ENCODE measurements at places on chromosomes 13 and 19.

DNA sequence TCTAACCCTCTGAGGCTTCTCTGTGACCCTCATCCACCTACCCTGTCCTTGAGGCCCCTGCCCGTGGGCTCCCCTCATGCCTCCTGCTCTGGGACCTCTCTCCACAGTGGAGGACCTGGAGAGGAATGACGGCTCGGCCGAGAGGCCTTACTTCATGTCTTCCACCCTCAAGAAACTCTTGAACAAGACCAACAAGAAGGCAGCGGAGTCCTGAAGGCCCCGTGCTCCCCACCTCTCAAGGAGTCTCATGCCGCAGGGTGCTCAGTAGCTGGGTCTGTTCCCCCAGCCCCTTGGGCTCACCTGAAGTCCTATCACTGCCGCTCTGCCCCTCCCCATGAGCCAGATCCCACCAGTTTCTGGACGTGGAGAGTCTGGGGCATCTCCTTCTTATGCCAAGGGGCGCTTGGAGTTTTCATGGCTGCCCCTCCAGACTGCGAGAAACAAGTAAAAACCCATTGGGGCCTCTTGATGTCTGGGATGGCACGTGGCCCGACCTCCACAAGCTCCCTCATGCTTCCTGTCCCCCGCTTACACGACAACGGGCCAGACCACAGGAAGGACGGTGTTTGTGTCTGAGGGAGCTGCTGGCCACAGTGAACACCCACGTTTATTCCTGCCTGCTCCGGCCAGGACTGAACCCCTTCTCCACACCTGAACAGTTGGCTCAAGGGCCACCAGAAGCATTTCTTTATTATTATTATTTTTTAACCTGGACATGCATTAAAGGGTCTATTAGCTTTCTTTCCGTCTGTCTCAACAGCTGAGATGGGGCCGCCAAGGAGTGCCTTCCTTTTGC is 10.8 kb upstream of the ILF3 start:
- no peak for ATAC-seq

DNA sequence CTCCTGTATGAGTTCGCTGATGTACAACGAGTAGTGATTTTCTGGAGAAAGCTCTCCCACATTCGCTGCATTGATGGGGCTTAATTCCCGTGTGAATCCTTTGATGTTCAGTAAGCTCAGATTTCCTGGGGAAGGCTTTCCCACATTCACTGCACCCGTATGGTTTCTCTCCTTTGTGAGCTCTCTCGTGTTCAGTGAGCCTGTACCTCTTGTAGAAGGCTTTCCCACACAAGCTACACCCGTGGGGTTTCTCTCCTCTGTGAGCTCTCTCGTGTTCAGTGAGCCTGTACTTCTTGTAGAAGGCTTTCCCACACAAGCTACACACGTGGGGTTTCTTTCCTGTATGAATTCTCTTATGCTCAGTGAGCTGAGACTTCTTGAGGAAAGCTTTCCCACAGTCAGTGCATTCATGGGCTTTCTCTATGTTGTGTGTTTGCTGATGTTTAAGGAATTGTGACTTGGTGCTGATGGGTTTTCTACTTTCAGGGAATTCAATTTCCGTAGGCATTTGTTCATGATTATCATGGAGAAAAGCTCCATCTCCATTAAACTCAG is 3.5 kb upstream of the ZNF577 start:
- no peak for ATAC-seq

GRCh38 chr13:33554919-33555791 is 262.8 kb upstream of the RFC3 start:
- ATAC-seq: no peak

- ATAC-seq: no peak
These were observed 138.2 kb downstream of the CRYL1 start for GRCh38 chr13:20387441-20387971.

- ATAC-seq: no peak
These were observed 11.3 kb upstream of the BTBD2 start for GRCh38 chr19:2026770-2027169.

DNA sequence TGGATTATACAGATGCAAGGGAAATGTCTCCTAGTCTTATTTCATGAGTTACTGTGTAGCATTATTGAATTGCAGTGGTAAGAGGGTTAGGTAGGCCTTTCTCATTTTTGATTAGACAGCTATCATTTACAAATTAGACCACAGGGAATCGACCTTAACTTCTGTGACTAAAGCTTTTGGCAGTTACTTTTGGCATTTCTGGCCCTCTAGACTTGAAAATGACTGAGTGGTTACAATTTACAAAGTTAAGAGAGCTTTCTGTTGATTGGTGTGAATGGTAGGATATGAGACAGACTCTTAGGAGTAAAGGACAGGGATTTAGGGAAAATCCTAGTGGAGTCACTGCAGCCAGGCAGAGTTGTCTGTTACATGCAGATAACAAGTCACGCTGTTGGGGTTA is 86.1 kb downstream of the GGACT start:
- no peak for ATAC-seq

- ATAC-seq: no peak
These were observed 4.5 kb upstream of the ELOF1 start for GRCh38 chr19:11563532-11563931.

DNA sequence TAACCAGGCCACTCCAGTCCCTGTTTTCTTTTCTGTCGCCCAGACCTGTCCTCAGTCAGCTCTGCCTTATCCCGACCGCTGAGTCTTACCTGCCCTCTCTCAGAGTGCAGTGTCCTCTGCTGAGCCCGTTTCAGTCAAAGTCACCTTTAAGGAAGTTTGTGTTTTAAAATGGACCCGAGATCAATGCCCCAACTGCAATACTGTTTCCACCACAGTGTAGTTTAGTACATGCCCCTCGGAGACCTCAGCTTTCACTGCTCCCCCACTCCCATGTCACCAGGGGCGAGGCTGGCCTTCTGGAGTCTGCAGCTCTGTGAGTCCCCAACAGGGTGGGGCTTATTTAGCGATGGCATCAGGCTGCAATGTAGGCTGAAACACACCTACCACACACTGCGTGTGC is 248.4 kb upstream of the TSHZ3 start:
- no peak for ATAC-seq

GRCh38 chr13:48660361-48661076 is 6.8 kb downstream of the CYSLTR2 start:
- ATAC-seq: peak; percentile 48

DNA sequence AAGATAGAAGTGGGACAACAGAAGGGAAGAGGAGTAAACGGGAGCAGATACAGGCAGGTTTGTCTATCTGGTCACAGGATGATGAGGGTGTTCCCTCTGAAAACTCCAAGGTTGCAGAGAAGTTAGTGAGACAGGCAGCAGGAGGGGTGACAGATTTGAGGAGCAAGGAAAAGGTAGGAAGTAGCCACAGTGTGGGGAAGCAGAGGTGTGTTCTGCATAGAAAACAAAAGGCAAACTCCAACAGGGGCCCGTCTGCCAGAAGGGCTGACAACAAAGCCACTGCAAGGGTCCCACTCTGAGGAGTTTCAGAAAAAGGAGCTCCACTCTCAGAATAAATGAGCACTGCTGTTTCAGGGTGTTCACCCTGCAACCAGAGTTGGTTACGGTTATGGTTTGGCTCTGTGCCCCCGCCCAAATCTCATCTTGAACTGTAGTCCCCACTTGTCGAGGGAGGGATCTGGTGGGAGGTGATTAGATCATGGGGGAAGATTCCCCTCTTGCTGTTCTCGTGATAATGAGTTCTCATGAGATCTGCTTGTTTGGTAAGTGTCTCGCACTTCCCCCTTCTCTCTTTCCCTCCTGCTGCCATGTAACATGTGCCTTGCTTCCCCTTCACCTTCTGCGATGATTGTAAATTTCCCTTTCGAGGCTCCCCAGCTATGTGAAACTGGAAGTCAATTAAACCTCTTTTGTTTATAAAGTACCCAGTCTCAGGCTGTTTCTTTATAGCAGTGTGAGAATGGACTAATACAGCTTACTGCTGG is 32.1 kb downstream of the SMAD9 start:
- ATAC-seq: no peak

DNA sequence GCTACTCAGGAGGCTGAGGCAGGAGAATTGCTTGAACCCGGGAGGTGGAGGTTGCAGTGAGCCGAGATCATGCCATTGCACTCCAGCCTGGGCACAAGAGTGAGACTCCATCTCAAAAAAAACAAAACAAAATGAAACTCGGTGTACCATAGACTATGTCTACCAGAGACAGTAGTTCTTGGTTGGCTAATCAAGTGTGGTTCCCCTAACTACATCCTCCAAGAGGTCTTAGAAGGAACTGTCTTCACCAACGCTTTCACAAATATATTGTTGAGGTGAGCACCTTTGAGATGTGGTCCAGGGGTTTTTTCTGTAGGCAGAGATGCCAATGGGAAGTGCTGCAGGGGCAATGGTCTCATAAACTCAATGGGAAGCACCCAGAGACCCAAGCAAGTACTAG is 48.0 kb downstream of the RFC3 start:
- no peak for ATAC-seq

- no peak for ATAC-seq
These were observed 788 bp upstream of the RTBDN start for GRCh38 chr19:12834976-12835757.

DNA sequence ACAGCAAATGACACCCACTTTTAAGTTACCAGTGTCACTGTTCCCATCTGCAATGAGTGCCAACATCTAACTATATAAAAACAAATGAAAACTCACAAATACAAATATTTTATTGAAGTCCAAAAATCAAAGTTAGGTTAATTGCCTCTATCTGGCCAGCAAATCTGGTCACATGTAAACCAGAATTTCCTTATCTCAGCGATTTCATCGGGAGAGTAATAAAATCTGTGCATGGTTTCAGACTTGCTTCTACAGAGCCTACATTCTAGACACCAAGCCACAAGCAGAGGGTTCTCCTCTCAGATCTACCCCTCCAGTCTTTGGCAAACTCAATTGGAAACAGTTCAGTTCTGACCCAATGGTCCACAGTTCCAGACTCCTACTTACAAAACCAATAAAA is 189.6 kb downstream of the ABCC4 start:
- no peak for ATAC-seq

- no peak for ATAC-seq
These were observed 382.4 kb downstream of the KCTD12 start for GRCh38 chr13:76503766-76504165.

DNA sequence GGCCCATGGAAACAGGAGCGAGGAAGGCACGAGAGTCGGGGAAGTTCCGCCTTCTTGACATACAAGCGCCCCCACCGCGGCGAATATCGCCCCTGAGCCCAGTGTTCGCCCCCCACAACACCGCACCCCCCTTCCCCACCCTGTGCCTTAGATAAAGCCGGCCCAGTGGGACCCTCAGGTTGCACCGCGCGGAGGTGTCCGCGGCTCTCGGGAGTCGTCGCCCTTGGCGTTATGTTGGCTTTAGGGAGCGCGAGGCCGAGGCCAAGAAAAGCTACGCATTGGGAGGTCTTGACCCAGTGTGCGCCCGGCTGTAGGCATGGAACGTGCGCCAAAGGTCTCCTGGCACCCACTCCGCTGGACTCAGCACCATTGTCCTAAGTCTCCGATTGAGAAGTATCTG is 603 bp upstream of the ZNF132 start:
- no peak for ATAC-seq

DNA sequence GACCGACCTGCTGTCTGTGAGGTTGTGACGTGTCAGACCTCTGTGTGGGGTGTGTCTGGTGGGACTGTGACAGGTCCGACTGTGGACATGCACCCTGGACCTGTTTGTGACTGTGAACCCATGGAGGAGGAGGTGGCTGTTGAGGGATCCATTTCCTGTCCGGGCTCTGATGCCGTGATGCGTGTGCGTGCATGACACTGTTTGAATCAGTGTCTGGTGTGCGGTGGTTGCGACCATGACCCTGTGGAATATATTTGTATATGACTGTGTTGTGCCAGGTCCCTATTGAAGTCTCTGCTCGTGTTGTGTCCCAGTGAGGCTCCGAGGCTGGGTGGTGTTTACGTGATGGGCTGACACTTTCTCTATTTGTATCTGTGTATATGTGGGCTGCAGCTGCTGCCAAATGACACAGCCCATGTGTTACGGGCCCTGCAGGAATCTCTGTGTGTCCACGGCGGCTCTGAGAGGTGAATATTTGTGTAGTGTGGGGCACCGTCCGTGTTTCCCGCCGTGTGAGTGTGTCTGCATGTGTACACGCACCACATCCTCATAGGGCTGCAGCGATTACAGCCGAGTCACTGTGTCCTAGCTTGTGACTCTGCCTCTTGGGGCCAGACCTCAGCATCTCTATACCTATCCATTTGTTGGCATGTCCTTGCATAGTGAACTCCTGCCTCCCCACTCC is 18.3 kb downstream of the CCDC97 start:
- peak; percentile 74 for ATAC-seq

GRCh38 chr13:74005320-74006157 is 128.7 kb downstream of the KLF12 start:
- no peak for ATAC-seq

- ATAC-seq: no peak
These were observed 2.6 kb downstream of the CIRBP start for GRCh38 chr19:1271528-1272422.

- ATAC-seq: no peak
These were observed 42.2 kb upstream of the EPHX3 start for GRCh38 chr19:15274477-15274876.

DNA sequence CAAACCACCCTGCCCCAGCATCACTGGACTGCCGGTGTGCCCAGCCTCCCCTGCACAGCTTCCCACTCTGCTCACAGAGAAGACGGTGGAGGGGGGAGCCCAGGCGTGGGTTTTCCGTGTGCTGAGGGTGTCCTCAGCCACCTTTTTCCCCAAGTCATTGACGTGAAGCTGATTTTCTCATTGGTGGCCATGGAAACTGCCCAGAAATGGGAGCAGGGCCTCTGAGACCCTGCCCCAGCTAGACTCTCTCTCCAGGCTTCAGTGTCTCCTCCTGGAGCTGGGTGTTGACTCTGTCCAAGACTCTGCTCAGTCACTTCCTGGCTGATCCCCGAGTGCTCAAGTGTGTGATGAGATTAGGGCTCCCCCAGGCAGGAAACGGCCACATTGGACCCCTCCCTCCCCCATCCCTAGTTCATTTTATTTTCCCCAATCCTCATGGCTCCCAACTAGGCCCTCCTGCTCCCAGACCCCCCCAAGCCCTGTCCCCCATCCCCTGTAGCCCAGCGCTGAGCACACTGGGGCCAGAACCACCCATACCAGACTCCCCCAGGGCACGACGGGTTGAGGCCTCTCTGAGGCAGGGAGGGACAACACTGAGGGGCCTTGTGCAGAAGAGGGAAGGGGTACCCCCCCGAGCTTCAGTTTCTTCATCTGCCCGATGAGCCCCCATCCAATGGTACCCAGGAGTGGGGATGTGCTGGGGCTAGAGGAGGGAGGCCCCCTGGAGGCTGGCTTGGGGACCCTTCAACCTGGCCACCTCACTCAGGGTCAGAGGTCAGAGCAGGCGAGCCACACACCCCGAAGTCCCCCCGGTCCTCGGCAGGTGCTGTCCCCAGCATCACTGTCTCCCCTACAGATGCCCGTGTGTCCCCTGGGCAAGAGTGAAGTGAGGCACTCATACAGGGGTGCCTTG is 1.2 kb upstream of the F2RL3 start:
- ATAC-seq: no peak
